ENCODE measurements at places on chromosomes 6 and 20.

GRCh38 chr6:34970488-34970887 is 81.4 kb downstream of the ANKS1A start:
- no peak for DNase-seq

- no peak for DNase-seq
Measured at GRCh38 chr20:1887756-1888155, 7.5 kb upstream of the SIRPA start.

DNA sequence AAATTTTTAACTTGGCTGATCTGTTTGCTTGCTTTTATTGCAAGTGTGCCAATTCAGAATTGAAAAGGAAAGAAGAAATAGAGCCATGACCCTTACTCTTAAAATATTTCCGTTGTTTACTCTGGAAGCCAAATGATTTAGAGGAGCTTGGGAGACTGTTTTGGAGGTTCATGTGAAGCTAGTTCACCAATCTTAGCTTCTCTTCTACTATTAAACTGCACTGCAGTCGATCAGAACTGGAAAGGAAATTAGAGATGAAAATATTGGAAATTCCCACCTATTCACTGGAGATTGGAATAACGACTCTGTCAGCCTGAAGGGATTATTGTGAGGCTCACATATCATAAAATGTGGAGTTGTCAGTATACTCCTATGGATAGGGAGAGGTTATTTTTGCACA is 81.8 kb downstream of the MLIP start:
- DNase-seq, result no peak

GRCh38 chr20:12984069-12984765 is 24.6 kb upstream of the SPTLC3 start:
- DNase-seq, result no peak

DNA sequence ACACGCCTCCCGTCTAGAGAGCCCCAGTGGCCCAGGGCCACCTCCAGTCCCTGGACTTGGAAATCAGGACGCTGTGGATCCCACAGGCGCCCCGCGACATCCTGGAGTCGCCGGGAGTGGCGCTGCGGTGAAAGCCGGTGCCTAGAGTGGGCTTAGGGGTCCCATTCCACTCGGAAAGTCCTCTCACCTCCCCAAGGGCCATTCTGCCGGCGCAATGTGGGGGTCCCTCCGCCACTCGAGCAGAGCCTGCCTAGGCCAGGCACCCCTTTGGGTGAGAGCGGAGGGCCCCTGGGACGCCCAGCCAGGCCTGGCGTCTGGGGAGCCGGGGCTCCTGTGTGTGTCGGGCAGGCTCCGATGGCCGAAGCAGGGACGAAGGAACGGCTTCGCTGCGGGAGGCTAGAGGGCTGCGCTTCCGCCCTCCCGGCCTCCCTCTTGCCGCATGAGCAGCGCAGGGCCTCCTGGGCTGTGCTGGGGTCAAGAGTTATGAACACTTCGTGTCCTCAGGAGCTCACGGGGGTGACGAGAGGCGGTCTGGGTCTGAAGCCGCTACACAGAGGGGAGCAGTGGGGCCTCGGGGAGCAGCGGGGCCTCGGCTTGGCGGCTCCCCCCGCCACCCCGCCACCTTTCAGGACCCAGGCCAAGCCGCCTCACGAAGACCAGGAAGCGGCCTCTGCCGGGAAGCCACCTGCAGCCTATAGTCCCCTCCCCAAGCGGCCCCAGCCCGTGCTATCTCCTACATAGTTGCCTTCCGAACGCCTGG is 13.6 kb downstream of the POU3F2 start:
- DNase-seq, result no peak

DNA sequence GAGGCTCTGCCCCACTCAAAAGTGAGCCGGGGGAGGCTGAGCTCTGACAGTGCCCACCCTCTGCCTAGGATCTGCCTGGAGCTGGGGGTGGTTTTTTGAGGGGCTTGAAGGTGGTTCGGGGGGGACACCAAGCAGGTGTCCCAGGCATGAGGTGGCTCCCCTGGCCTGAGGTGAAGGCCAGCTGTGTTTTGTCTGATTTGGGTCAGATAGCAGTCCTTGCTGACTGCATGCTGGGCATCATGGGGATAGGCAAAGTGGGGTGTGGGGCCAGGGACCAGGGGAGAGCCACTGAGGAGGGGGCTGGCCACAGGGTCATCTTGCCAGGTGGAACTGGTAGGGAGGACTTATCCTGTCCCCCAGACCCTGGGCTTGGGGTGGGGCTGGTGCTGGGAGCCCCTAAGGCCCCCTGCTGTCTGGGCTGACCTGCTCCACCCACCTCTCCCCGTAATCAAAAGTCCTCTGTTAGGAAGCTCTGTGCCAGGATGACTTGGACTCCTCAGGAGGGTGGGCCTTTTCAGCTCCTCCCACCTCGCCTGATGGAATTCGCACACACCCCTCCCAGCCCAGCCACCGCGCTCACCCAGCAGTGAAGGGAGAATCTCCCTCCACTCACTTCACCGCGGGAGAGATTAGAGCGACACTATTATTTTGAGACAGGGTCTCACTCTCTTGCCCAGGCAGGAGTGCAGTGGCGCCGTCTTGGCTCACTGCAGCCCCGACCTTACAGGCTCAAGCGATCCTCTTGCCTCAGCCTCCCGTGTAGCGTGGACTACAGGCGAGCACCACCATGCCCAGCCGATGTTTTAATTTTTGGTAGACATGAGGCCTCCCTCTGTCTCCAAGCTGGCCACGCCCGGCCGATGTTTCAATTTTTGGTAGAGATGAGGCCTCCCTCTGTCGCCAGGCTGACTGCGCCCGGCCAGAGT is 1.5 kb upstream of the COL9A3 start:
- DNase-seq, result no peak

DNA sequence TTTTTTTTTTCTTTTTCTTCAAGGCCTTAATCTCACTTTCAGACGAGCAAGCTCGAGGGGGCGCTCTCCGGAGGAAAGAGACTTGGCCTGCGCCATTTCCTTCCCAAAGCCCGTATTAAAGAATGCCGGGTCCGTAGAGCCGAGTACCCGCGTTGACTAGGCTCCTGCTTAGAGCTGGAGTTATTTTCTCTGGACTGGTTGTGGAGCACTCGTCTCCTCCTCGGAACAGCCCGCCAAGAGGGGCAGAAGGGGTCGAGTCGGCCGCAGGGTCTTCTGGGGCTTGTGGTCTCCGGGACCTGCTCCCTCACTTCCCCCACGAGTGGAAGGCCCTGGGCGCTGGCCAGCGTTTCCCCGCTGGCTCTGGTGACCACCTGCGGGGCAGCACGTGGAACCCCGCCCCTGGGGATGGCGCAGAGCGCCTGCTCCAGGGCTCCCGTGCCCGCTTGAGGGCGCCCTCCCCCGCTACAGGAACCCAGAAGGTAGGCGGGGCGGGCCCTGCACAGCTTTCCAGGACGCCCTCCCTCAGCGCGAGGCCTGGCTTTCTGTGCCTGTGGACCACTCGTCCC is 2.7 kb upstream of the MEI4 start:
- peak; percentile 51 for DNase-seq

DNA sequence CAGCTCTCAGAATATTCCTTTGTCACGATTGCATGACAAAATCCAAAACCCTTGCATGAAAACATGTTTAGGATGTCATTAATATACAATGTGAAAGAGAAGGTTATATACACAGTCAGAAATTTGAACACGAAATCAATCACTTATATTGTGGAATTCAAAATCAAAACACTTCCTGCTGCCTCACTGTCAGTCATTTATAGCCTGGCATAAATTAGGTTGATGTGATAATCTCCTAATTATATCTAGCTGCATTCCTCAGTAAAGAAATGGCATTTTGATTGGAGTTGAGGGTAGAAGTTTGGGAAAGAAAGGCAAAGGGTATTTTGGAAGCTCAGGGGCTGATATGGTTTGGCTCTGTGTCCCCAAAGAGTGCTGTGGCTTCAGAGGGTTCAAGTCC is 24.1 kb upstream of the BEND6 start:
- DNase-seq, result no peak

DNA sequence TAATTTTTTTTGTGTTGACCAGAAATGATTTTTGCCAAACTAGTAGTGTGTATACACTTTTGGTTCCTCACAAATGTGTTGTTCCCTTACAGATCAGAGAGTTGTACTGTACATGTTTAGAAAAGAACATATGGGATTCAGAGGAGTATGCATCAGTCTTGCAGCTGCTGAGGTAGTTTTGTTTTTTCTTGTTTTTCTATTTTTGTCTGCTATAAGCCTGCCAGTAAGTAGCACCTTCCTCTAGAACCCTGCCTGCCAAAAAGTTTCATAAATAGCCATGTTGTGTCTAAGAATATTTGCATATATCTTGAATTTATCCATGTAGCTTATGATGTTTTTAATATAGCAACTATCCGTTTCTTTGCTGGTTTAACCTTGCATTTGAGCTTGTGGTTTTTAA is 46.4 kb downstream of the ORC3 start:
- DNase-seq, result no peak

All from activated CD8-positive, alpha-beta memory T cell treated with anti-CD3 and anti-CD28 coated beads for 24 hours (primary cell).